ENCODE measurements at places on chromosomes 1 and 21.

GRCh38 chr1:207833381-207833780 lies 77.5 kb downstream of the CD34 start:
- no peak for DNase-seq

DNA sequence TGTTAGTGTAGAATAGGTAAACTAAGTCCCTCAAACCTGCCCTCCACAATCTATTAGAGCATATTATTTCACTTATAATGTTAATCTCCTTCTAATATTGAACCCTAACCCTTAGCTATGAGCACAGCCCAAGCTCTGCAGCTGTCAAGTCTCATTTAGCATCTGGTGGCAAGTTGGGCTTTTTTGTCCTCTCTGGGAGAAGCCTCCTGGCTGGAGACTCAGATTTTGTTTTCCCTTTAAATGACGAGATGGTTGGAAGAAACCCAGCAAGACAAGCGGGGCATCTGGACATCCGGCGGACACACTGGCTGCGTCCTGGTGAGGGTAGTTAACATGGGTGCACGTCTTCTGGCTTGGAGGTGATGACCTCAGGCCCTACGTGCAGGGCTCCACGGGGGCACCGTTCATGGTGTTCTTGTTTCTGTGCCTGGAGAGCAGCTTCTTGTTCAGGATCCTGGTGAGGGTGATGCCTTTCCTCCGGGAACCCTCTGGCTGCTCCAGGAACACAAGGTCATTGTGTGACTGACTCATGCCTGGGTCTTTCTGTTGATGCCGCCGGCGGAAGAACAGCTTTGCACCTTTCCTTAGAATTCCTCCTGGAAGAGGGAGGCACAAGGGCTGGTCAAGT lies 9.7 kb upstream of the PRDM15 start:
- DNase-seq = no peak

- no peak for DNase-seq
These were observed 13.5 kb downstream of the TNFSF4 start for GRCh38 chr1:173193639-173194038.

DNA sequence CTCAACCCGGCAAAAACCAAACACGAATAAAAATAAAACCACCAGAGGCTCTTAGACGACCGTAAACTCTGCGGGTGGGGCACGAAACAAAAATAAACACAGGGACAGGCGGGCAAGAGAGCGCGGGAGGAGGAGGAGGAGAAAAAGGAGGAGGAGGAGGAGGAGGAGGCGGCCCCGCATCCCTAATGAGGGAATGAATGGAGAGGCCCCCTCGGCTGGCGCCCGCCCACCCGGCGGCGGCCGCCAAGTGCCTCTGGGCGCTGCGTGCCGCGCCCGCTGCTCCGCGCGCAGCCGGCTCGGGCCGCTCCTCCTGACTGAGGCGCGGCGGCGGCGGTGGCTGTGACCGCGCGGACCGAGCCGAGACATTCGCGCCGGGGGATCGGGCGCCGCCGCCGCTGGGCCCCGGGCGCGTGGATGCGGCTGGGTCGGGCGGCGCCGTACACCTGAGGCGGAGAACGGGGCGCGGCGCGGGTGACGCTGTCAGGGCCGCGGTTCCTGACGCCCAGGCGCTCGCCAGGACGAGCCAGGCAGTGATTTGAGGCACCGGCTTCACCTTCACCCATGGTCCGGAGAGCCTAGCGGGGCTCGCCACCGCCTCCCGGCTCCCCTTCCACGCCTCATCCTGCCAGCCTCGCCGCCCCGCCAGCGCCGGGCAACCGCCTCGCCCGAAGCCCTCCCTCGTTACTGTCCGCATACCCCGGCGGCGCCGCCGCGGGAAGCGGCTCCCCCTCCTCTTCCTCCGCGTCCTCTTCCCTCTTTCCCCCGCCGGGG lies at the start of gene MARK1:
Gene MARK1, plus strand, starts transcription at position 229 of the 771 bp plus-strand sequence. CDS start 687 bp downstream, outside the sequence.
- peak; percentile 57 for DNase-seq

GRCh38 chr1:47696737-47697441 lies 259.0 kb downstream of the FOXD2 start:
- DNase-seq = no peak

- peak; percentile 2 for DNase-seq
These were observed 2.2 kb downstream of the AVPR1B start for GRCh38 chr1:206114692-206115640.

- DNase-seq = peak; percentile 83
These were observed 247.3 kb downstream of the LTN1 start for GRCh38 chr21:28745131-28746016.

GRCh38 chr1:206660136-206660535 lies 24.6 kb upstream of the MAPKAPK2 start:
- no peak for DNase-seq

DNA sequence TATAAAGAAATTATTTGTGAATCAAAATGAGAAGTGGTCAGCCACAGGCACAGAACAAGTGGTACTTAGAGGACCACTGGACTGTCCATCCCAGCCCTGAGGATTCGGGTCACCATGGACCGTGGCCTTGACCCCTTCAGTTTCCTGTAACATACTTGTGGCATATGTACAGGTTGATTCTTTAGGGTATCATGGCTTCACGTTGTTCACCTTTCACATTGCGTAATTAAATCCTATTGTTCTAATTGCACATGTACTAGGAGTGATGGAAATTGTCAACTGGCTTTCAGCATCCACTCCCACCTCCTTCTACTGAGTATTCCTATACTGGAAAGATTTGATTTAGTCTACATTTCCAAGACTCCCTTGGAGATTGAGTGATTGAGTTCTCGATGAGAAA lies 148.3 kb upstream of the GJB5 start:
- no peak for DNase-seq

- DNase-seq = no peak
These were observed 46.0 kb downstream of the IARS2 start for GRCh38 chr1:220139966-220140365.

DNA sequence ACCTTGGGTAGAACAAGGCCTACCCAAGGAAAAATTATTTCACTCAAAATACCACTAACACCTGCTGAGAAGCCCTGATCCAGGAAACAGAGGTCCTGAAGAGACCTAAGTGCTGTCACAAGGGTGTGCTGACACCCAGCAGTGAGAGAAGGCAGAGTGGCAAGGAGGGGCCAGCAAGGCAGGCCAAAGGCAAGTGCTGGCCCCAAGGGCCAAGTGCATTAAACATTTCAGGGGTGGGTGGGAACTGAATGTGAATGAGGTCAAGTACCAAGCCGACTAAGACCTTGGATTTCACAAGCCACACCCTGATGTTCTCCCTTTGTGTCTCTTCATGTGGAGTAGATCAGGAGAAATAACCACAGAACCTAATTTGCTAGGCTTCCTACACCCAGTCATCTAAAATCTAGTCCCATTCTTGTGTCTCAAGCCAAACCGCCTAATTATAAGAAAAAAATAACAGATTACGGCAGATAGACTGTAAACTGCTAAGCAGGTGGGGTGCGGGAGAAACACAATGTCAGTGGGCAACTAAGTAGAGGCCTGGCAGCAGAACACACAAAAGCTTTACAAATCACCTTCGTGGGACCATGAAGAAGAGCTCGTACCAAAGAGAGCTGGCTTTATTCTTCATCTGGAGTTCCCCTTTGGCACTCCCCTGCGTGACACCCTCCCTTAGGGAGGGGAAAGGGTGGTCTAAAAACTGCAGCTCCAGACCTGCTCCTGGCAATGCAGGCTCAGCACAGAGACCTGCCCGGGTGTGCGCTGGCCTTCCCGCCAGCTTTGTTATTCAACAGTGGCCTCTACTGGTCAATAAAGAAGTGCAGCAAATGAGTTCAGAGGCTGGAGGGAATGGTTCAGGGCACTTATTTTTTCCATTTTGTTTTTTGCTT lies 8.7 kb downstream of the UBE2G2 start:
- DNase-seq = peak; percentile 75

GRCh38 chr1:53604291-53604919 lies 134.6 kb downstream of the GLIS1 start:
- DNase-seq = no peak

GRCh38 chr1:198135366-198135765 lies 21.4 kb upstream of the NEK7 start:
- no peak for DNase-seq

DNA sequence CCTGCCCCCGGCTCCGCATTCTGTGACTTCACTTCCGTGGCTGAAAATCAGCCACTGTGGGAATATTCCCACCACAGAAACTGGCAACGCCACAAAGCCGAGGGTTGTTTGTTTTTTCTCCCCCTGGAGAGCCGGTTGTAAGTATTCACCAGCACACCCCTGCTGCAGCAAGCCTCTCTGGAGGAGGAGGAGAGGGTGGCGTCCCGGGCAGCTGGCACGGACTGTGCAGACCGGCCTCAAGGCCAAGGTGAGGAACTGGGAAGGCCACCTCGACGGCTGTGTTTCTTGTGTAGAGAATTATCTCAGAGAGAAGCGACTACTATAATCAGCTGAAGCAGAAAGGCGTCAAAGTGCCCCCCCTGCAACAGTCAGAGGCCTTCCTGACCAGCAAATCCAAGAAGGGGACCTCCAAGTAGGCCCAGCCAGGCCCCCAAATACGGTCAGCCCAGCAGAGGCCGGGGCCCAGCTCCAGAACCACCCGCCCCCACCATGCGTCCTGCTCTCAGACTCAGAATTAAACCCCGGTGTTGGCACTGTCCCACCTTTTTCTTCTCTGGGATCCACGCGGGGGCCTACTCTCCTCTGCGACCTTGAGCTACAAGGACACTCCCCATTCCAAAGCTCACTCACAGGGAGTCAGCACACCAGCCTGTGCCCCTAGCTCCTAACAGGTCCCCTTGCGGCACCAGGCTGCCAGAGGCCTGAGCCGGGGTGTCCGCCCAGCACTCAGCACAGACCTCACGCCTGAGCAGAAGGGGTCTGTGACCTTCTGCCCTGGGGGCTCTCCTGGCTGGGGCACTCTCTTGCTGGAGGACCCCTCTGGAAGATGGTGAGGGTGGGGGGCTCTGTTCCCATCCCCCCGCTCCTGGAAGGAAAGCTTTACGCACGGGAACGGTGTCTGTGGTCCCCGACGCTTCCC lies 1.2 kb upstream of the SMIM1 start:
- DNase-seq = no peak

- DNase-seq = peak; percentile 47
These were observed 38.3 kb upstream of the OSBPL9 start for GRCh38 chr1:51578383-51579109.

DNA sequence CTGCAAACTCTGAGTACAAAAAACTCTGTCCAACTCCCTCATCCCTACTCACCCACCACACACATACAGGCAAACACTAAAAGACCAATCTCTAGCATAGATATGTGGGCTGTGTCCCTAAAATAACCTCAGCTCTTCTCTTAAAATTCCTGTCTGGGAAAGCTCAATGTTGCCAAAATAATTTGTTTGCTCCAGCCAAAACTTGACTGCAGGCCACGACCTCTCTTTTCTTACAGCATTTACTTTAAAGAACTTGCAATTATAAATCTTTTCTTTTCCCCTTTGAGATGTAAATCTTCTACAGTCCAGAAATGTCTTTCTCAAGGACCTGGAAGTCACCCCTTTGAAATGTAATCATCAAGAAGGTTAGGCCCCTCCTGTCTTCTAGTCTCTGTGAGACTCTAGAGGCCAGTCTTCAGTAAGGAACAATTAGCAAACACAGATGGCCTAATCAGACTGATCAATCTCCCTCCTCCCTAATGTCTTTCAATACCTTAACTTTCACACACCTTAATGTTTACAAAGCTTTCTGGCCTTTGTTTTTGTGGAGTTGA lies 483.6 kb upstream of the RGS18 start:
- DNase-seq = no peak

GRCh38 chr1:32020339-32020738 lies 6.7 kb downstream of the KHDRBS1 start:
- no peak for DNase-seq

DNA sequence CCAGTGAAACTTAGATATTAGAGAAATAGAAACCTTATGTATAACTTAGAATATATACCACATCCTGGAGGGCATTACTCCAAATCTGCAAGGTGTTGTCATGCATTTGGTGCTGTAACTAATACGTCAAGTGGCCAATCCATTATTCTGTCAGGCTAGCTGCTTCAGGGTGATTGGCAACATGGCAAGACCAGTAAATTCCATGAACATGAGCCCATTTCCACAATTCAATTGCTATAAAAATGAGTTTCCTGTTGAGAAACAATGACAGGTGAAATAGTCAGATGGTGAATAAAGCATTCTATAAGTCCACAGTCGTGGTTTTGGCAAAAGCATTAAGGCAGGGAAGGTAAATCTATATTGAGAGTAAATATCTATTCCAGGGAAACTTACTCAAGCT lies 566.0 kb downstream of the ADGRL2 start:
- DNase-seq = no peak

- DNase-seq = no peak
These were observed 28.4 kb downstream of the EXTL2 start for GRCh38 chr1:100866041-100866900.

DNA sequence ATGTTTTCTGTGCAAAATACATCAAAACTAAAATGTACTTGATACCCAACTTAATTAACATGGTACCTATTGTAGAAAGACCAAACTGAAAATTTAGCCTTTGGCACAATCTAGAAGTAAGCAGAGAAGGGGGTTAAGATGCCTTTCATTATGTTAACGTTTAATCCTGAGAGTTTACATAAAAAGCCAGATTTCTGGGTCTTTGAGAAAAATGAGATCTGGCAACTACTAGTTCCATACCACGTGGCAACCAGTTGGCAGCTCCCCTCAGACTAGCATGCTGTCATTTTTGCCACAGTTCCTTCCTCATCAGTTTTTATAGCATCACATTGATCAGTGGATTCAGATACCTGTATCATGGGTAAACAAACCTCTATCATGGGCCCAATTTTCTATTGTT lies 1.5 kb downstream of the RO60 start:
- peak; percentile 64 for DNase-seq

GRCh38 chr1:6205849-6206519 lies at the start of gene RNF207:
RNF207 (plus strand) TSS chr1:6206119; CDS start chr1:6206536, 417 bp downstream.
- DNase-seq = peak; percentile 86

DNA sequence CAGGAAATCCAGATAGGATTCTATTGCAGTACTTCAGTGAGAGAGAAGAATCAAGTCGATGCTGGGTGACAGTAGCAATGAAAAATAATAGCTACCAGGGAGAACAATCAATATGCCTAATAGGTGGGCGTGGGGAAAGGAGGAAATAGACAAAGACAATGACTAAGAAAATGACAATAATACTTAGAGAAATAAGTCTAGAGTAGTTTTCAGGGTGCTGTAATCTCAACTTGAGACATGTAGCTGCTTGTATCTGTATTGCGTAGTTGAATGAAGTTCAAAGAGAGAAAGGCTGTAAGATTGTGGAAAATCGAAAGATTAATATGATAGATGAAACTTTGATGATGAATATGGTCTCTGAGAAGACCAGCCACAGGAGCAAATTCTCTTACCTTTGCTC lies 2.6 kb downstream of the STXBP3 start:
- DNase-seq = no peak

- no peak for DNase-seq
These were observed 481.1 kb upstream of the PTBP2 start for GRCh38 chr1:96240438-96240837.

All from RPMI8226 (cell line).